ENCODE measurements at places on chromosomes 5 and 9.

- no peak overlapping the region for H3K27ac ChIP-seq
- no peaks in the 10 kb centered on the region for H3K36me3 ChIP-seq
- DNase-seq, result no peak
- no peaks in the 10 kb centered on the region for H3K27me3 ChIP-seq
Measured at GRCh38 chr5:85375525-85375924, 990.8 kb upstream of the EDIL3 start.

GRCh38 chr5:80474929-80475328 is 13.0 kb upstream of the FAM151B start:
- no peak overlapping the region for H3K27ac ChIP-seq
- no peak for DNase-seq
- no peak overlapping the region for H3K4me3 ChIP-seq

DNA sequence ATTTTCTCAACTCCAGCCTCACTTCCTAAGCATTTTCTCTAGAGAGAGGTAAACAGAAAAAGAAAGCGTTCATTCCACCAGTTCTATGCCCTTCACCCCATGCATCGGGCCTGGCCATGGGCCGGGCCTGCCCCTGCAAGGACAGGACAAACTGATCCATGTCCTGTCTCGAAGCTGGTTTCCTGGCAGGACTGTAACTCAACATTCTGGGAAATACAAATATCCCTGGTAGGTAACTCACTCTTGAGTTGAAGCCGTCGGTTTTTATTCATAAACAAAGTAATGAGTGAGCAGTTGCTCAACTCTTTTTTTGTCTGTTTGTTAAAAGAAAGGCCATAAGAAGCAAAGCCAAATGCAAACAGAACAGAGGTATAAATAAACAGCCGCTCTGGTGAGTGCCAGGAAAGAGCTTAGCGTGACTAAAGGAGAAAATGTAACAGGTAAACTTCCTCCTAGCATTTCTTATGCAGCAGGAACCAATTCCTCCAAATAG is 64.4 kb upstream of the DNAH5 start:
- no peak overlapping the region for H3K27ac ChIP-seq
- no peak overlapping the region for H3K4me3 ChIP-seq
- DNase-seq, result no peak
- no peaks in the 10 kb centered on the region for H3K4me1 ChIP-seq
- H3K36me3 ChIP-seq, result no peaks in the 10 kb centered on the region
- no peaks in the 10 kb centered on the region for H3K27me3 ChIP-seq

DNA sequence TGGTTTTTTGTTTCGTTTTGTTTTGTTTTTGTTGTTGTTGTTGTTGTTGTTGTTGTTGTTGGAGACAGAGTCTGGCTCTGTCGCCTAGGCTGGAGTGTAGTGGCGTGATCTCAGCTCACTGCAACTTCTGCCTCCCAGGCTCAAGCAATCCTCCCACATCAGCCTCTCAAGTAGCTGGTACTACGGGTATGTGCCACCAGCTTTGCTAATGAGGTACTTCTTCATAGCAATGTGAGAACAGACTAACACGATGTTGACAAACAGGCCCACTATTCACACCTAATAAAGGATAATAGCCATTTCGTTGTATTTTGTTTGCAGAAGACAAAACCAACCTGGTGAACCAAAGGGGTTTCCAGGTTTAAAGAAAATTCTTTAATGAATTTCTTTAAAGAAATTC is 130.9 kb downstream of the DIRAS2 start:
- no peak for DNase-seq
- H3K4me1 ChIP-seq, result peaks cover 5% of the 10 kb centered on the region
- H3K27me3 ChIP-seq, result no peaks in the 10 kb centered on the region
- H3K27ac ChIP-seq, result no peak overlapping the region
- no peak overlapping the region for H3K4me3 ChIP-seq

- DNase-seq, result no peak
- H3K36me3 ChIP-seq, result peaks cover 12% of the 10 kb centered on the region
- H3K27me3 ChIP-seq, result no peaks in the 10 kb centered on the region
- no peak overlapping the region for H3K4me3 ChIP-seq
- no peaks in the 10 kb centered on the region for H3K4me1 ChIP-seq
Measured at GRCh38 chr5:139678751-139679750, 30.9 kb downstream of the CXXC5 start.

DNA sequence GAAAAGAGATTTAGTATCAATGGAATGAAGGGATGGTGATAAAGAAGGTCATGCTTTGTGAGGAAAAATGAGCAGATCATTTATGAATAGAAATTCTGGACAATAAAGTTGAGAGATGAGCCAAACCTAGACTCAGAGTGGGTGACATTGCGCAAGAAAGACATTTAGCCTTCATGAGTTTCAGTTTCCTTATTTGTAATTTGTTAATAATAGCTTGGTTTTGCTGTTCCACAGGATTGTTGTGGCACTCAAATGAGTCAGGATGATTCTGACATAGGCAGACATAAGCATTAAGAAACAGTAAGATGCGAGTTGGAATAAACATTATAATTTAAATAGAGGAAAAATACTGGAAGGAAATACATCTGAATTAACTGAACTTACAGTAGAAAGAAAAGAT is 34.8 kb downstream of the ITGA2 start:
- H3K4me3 ChIP-seq, result no peak overlapping the region
- H3K4me1 ChIP-seq, result no peaks in the 10 kb centered on the region
- H3K36me3 ChIP-seq, result no peaks in the 10 kb centered on the region
- no peak overlapping the region for H3K27ac ChIP-seq
- H3K27me3 ChIP-seq, result no peaks in the 10 kb centered on the region

- H3K27me3 ChIP-seq, result no peaks in the 10 kb centered on the region
- H3K4me3 ChIP-seq, result no peak overlapping the region
- H3K4me1 ChIP-seq, result no peaks in the 10 kb centered on the region
- H3K27ac ChIP-seq, result no peak overlapping the region
Measured at GRCh38 chr5:58872670-58873273, 289.9 kb downstream of the RAB3C start.

- H3K36me3 ChIP-seq, result no peaks in the 10 kb centered on the region
- no peak overlapping the region for H3K27ac ChIP-seq
- H3K4me1 ChIP-seq, result no peaks in the 10 kb centered on the region
Measured at GRCh38 chr9:116806075-116806474, 119.0 kb downstream of the TRIM32 start.

- no peak overlapping the region for H3K27ac ChIP-seq
- no peak for DNase-seq
- peaks cover 1% of the 10 kb centered on the region for H3K36me3 ChIP-seq
- no peaks in the 10 kb centered on the region for H3K27me3 ChIP-seq
- no peak overlapping the region for H3K4me3 ChIP-seq
Measured at GRCh38 chr9:93211654-93212001, 27.7 kb downstream of the WNK2 start.

GRCh38 chr5:36629729-36630128 is 23.3 kb downstream of the SLC1A3 start:
- DNase-seq, result no peak
- no peak overlapping the region for H3K4me3 ChIP-seq
- H3K36me3 ChIP-seq, result peaks cover 2% of the 10 kb centered on the region
- no peaks in the 10 kb centered on the region for H3K27me3 ChIP-seq
- H3K27ac ChIP-seq, result no peak overlapping the region

DNA sequence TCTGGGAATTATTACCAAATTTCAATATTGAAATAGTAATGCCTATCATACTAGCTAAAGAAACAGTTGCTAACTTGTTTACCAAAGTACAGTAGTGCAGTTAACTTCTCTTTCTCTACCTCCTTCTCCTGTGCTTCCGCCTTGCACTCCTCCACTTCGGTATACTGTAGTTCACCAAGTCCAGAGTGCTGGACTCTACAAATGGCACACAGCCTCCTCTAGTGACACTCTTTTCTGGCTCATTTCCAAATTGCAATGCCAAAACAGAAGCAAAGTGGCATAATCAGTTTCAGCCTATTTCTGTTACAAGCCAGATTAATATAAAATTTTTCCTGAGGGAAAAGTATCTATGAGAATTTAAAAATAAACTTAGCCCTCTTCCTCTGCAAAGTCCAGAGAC is 86.0 kb upstream of the RASGRF2 start:
- H3K27ac ChIP-seq, result no peak overlapping the region
- no peaks in the 10 kb centered on the region for H3K27me3 ChIP-seq
- no peak overlapping the region for H3K4me3 ChIP-seq
- DNase-seq, result no peak

- H3K4me3 ChIP-seq, result no peak overlapping the region
- H3K27ac ChIP-seq, result no peak overlapping the region
- H3K4me1 ChIP-seq, result no peaks in the 10 kb centered on the region
- no peaks in the 10 kb centered on the region for H3K27me3 ChIP-seq
- peaks cover 9% of the 10 kb centered on the region for H3K36me3 ChIP-seq
Measured at GRCh38 chr9:129811967-129812363, 9.0 kb downstream of the TOR1B start.

GRCh38 chr9:33310748-33311147 is 20.4 kb downstream of the NFX1 start:
- no peaks in the 10 kb centered on the region for H3K27me3 ChIP-seq
- no peak overlapping the region for H3K27ac ChIP-seq
- no peak for DNase-seq
- H3K36me3 ChIP-seq, result peaks cover 18% of the 10 kb centered on the region

- no peak for DNase-seq
- no peaks in the 10 kb centered on the region for H3K36me3 ChIP-seq
- no peak overlapping the region for H3K27ac ChIP-seq
- H3K4me3 ChIP-seq, result no peak overlapping the region
Measured at GRCh38 chr9:29160763-29161353, 1587.6 kb upstream of the C9orf72 start.

GRCh38 chr9:31320494-31320893 is 1063.9 kb upstream of the ACO1 start:
- H3K4me1 ChIP-seq, result no peaks in the 10 kb centered on the region
- no peak for DNase-seq
- H3K36me3 ChIP-seq, result no peaks in the 10 kb centered on the region
- no peaks in the 10 kb centered on the region for H3K27me3 ChIP-seq

- no peak for DNase-seq
- no peaks in the 10 kb centered on the region for H3K27me3 ChIP-seq
- H3K4me3 ChIP-seq, result no peak overlapping the region
- no peaks in the 10 kb centered on the region for H3K4me1 ChIP-seq
- H3K36me3 ChIP-seq, result no peaks in the 10 kb centered on the region
Measured at GRCh38 chr5:17411436-17412402, 86.3 kb upstream of the TAF11L2 start.

DNA sequence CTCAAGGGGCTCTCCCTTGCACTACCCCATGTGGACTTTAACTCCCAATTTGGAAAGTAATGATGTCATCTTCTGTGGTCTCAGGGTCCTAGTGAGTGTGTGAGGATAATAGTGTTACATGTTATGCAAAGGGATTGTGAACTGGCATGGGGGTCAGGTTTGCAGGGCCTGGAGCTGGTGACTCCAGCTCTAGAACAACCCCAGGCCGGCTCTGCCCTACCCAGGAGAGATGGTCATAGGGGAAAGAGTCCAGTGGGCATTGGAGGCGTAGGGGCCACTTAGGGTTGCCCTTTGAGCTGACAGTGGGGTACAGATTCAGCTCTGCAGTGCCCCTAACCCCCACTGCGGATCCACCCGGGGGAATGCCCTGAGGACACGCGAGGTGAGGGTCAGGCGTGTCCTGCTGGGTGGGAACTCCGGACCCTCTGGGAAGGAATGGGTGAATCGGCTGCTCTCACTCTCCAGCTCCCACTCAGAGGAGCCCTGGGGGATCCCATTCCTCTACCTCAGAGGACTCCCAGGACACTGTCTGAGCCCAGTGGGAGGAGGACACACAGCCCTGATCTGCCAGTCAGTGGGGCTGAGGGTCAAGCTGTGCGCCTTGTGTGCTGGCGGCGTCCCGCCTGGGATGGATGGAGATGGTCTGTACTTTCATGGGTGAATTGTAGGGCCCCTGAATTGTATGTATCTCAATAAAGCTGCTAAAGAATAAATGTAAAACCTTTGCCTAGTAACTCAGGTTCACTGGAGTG is 2.5 kb upstream of the NKD2 start:
- no peaks in the 10 kb centered on the region for H3K4me1 ChIP-seq
- H3K27ac ChIP-seq, result no peak overlapping the region
- H3K4me3 ChIP-seq, result no peak overlapping the region
- peaks cover 14% of the 10 kb centered on the region for H3K27me3 ChIP-seq
- no peaks in the 10 kb centered on the region for H3K36me3 ChIP-seq

- peak overlapping the region; percentile 56 for H3K27ac ChIP-seq
- H3K36me3 ChIP-seq, result no peaks in the 10 kb centered on the region
- DNase-seq, result peak; percentile 87
Measured at GRCh38 chr5:150457121-150457520, 7.6 kb upstream of the RPS14 start.

- H3K36me3 ChIP-seq, result no peaks in the 10 kb centered on the region
- H3K4me3 ChIP-seq, result no peak overlapping the region
- DNase-seq, result no peak
- H3K27ac ChIP-seq, result no peak overlapping the region
- H3K27me3 ChIP-seq, result no peaks in the 10 kb centered on the region
Measured at GRCh38 chr9:92155221-92155620, 40.0 kb upstream of the SPTLC1 start.

DNA sequence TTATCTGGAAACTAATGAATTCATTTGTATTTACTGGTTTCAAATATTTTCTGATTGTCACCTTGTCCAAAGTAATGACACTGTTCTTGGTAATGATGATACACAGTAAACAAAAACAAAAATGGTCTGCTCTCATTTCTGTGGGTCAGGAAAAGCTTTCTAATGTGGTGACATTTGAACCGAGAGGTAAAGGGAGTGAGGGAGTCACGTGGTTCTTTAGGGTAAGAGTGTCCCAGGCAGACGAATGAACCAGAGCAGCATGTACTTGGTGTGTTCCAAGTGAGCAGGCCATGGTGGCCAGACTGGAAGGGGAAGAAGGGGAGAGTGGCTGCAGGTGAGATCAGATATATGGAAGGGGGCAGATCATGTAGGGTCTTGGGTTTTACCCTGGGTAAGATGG is 247.0 kb upstream of the SLC30A5 start:
- no peak overlapping the region for H3K27ac ChIP-seq
- no peaks in the 10 kb centered on the region for H3K36me3 ChIP-seq
- H3K4me3 ChIP-seq, result no peak overlapping the region
- H3K27me3 ChIP-seq, result no peaks in the 10 kb centered on the region

GRCh38 chr5:132055808-132056609 is 4.4 kb upstream of the IL3 start:
- H3K4me3 ChIP-seq, result no peak overlapping the region
- no peaks in the 10 kb centered on the region for H3K27me3 ChIP-seq
- no peak overlapping the region for H3K27ac ChIP-seq
- H3K4me1 ChIP-seq, result no peaks in the 10 kb centered on the region

DNA sequence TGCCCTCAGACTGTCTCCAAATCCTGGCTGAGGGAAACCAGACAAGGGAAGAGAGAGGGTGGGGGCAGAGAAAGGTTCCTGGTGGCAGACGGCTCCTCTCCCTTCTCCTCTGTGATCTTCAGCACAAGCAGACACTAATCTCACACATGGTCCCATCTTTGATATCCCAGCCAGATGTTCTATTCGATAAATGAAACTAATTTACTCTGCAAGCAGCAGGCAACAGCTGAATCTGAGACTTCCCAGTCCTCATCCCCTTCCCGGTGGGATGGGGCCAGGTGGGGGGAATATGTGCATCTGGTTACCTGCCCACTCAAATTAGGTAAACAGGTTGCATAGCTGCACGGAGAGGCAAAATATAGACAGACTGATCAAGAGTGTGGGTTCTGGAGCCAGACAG is 208.9 kb upstream of the PANK3 start:
- H3K4me1 ChIP-seq, result no peaks in the 10 kb centered on the region
- no peaks in the 10 kb centered on the region for H3K36me3 ChIP-seq
- H3K27ac ChIP-seq, result no peak overlapping the region
- no peak overlapping the region for H3K4me3 ChIP-seq
- no peak for DNase-seq
